ENCODE measurements at places on chromosomes 6 and 20.
A peak's percentile ranks its signal among the peaks of the same experiment; 100 is the strongest.

- no peak for DNase-seq
Measured at GRCh38 chr6:44896701-44897100, 431.4 kb upstream of the RUNX2 start.

GRCh38 chr20:38418509-38419204 is 16.5 kb downstream of the SNHG17 start:
- no peak for DNase-seq

GRCh38 chr6:134515986-134516385 is 198.1 kb upstream of the SGK1 start:
- DNase-seq: no peak

DNA sequence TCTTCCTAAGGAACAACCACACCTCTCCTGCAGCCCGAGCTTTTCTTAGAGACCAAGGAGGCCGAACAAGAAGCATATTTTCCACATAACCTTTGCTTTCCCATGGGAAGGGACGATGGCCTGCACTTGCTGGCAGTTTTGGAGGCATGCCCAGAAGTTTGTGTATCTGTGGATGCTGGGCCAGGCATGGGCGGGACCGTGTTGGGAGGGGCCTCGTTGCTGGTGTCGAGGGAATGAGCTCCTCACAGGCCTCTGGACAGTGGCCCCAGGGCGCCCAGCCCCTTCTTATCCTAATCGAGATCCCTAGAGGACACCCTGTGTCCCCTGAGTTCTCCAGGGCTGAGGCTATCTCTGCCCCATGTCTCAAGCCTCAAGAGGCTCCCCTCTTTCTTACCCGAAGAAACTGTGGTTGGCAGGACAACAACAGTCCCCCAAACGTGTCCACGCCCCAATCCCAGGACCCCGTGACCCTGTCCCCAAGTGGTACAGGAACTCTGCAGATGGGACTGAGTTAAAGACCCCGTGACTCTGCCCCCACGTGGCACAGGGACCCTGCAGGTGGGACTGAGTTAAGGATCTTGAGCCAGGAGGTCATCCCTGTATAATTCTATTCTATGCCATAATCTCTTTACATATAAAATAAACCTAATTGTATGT is 99.5 kb upstream of the BHLHE23 start:
- DNase-seq: no peak

GRCh38 chr6:87799651-87800050 is 97.6 kb upstream of the AKIRIN2 start:
- no peak for DNase-seq

DNA sequence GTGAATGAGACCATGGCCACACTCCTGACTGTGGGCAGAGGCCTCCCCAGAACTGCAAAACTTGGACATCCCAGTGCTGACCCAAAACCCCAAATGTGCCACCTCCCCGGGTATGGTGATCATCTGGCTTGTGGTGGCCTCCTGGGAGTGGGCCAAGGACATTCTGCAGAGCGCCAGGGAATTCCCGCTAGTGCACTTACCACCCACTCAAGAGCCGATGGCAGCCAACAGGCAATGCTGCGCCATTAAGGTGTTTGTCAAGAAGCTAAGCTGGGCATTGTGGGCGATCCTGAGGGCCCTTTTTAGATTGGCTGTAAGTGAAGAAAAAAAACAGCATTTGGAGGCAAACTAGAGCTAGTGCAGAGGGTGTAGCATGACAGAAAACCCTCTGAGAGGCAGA is 9.4 kb downstream of the MMP24 start:
- peak; percentile 5 for DNase-seq

Data from amygdala (tissue), 56 donors.